Iris pigment epithelial cell (primary cell): ENCODE measurements at places on chromosomes 12 and 14.

DNA sequence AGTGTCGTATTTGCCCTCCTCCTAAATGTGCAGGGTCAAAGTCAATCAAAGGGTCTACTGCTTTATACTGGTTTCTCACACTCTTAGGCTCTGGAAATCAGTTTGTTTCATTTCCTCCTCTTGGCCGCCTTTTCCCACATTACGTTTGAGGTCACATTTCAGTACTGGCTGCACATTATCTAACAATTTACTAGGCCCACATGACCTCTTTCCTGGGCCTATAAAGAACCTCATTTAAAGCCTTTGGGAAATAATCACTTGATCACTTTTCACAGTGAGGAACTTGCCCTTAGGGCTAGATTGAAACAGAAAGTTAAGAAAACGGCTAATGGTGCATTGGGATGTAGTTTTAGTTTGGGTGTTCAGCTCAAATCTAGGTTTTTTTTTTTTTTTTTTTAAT lies 497.5 kb downstream of the RERGL start:
- DNase-seq, result no peak

DNA sequence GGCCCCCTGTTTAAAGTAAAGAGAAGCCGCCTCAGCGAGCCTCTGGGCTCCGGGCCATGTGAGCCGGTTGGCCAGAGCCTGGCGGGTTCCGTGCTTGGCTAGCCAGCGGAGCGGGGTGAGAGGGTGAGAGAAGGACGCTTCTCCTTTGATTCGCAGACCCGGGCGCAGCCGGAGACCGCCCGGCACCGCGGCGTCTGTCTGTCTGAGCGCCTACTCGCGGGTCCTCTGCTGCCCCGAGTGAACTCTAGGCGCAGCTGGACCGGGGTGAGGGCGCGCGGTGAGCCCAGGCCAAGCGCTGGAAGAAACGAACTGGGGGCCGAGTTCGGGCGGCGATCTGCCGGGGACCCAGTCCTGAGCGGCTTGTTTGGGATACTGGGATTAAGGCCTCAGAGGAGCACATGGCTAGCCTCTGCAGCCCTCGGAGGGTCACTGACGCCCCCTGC lies 41.4 kb upstream of the TBX5 start:
- DNase-seq, result no peak

DNA sequence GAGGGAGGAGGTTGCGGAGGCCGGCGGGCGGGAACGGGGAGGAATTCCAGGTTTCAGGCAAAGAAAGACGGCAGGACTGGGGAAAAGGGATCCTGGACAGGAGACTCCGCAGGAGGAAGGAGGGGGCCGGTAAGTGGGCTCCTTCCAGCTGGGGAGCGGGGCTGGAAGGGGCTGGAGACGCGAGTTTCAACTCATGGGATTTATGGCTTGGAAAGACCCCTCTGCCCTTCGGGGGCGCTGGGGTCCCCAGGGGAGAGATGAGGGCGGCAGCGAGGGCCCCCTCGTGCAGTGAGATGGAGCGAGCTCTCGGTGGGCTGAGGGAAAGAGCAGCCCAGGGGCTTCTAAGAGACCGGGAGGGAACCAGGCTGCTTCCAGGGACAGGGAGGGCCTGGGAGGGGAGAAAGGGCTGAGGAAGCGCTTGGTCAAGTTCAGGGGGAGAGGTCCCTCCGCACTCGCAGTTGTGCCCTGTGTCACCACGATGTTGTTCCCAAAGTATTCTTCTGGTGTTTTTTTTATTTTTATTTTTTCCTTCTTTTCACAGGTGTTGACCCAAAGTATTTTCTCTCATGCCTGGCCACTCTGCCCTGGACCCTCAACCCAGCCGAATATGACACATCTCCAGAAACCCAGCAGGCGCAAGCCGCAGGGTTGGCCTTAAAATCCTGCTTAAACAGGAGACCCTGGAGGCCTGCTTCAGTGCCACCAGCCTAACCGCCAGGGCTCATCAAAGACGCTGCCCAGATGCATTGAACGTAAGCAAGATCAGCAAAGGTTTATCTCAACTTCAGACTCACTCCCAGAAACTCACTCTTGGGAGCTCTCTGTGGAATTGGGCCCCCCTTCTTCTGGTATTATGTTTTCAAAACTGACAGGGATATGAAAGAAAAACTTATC lies 16.1 kb downstream of the TNFAIP2 start:
- no peak for DNase-seq

DNA sequence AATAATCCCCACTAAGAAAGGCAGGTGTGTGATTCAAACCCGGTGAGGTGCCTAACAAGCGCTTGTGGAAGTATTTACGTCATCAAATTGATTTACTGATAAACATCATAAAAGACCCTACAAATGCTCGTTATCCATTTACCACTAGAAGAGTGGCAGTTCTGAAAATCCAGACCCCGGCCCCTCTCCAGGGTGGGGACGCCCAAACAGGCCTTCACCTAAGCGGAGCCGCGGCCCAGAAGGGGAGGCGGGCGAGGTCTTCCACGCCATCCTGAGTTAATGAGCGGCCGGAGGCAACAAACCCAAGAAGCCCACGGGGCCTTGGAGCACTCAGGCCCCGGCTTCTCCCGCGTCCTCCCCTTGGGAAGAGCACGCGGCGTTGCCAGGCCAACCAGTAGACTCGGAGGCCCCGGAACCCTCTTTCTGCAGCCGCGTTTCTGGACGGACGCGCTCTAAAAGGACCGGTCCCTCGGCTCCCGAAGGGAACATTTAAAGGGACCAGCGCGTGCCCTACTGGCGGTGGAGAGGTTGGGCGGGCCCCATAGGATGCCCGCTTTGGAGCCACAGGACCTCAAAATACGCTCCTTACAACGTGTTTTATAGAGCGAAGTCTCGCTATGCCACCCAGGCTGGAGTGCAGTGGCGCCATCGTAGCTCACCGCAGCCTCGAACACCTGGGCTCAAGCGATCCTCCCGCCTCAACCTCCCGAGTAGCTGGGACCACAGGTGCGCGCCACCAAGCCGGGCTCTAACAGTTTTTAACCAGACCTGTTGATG lies 3.5 kb downstream of the PTPN21 start:
- peak; percentile 87 for DNase-seq

GRCh38 chr12:3017281-3017680 lies 58.1 kb downstream of the TEAD4 start:
- no peak for DNase-seq

DNA sequence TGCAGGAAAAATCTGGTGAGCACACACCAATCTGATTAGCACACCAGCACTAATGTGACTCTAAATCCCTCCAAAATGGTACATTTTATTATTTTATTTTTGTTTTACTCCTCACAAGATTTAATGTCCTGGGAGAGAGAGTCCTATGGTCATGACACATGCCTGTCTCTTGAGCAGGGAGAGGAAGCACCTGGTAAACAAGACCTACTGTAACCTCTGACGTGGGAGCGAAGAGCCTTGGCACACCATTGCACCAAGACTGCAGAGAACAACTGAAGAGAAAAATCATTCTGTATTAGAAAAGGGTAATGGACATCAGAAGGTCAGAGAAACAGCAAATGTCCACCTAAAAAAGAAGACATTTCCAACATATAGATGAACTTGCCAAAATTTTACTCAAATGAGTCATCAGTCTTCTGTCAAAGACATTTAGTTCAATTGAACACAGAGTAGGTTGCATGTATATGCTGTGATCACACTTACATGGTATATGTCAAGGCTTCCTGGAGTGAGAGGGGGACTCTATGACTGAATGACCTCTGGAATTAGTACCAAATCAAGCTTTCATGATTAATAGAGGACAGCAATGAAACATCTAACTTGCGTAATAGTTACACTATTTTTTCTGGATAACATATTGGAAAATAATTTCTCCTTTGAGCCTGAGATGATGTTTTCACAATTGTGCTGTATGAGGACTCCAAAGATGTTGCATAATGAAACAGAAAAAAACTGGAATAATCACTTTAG lies 186.9 kb upstream of the FLRT2 start:
- peak; percentile 37 for DNase-seq

- DNase-seq, result no peak
Observed at GRCh38 chr14:86640288-86640687, 1110.3 kb downstream of the FLRT2 start.

DNA sequence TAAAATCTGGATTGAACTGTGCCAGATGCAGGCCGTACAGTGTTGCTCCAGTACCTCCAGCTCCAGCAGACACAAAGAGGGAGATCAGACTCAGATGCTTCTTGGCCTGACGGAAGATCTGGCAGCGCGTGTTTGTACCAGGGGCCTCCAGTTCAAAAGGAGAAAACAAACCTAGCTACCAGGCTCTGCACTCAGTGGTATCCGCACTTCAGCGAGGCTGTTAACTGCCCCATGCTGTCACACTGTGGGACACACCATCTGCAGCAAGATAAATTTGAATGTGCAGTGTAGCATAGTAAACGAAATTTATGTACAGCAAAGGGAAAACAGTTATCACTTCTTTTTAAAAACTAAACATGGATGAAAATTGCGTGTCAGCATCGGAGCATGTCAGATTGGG lies 5.1 kb downstream of the DYNC1H1 start:
- DNase-seq, result no peak

- no peak for DNase-seq
Observed at GRCh38 chr14:100889641-100890040, 13.9 kb downstream of the RTL1 start.

DNA sequence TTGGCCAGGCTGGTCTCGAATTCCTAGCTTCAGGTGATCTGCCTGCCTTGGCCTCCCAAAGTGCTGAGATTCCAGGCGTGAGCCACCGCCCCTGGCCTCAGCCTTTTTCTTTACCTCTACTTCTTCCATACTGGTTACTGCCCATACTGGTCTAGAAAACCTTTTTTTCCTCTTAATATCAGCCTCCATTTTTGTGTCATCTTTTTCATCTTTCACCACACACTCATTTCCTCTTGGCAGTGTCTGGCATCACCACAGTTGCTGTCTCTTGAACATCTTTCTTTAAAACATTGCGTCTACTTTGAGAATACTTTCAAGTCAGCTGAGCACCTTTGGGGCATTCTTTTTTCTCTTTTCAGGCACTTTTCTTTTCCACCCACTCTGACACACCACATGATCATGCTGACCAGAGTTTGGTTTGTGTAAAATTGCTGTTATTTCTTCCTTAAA lies 32.7 kb downstream of the DDX47 start:
- no peak for DNase-seq

DNA sequence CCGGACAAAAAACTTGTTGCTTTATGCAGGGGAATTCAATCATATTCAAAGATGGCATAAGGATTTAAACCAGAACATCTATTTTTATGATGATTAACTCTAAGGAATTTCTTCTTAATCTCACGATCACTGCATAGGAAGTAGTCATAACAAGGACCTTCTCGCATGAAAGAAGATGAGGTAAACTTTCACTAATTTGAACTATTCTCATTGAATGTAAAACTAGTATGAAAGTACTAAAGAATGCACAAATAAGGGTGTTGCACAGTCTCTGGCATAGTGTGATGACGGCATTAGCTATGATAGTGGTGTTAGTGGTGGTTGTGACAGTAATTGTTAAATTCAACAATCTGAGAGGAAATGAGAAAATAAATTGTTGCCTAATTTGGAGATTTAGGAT lies 280.0 kb downstream of the SLC6A15 start:
- peak; percentile 53 for DNase-seq

DNA sequence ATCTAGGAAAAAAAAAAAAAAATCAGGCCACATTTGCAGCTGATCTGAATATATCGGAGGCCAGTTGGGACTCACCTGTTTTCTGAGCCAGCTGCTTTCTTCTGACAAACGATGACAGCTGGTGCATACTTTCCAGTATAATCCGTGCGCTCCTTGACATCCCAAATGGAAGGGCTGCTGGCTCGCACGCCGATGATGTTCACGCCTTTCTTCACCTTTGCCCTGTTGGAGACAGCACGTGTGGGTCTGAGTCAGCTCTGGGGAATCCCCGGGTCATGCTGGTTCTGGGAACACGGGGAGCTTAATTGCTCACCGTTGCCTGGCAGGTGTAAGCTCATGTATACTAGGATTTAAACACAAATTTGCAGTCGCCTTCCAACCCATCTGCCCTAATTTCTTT lies 372.8 kb downstream of the TMEM132D start:
- DNase-seq, result peak; percentile 4

DNA sequence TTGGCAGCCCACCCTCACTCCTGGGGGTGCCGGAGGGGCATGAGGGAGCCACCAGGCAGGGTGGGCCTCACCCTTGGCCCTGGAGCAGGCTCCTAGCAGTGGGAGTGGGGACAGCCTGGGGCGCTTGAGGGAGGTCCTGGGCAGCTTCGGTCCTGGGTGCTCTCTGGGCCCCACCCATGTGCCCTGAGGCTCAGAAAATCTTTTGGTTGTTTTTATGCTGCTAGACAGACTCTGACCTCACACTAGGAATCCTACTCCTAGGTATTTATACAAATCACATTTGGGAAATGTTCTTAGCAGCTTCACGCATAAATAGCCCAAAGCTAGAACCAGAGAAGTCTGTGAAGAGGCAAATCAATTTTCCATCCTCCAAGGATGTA lies 10.9 kb upstream of the ULK1 start:
- DNase-seq, result no peak

GRCh38 chr12:103901518-103902173 lies 28.6 kb upstream of the HSP90B1 start:
- DNase-seq, result no peak

DNA sequence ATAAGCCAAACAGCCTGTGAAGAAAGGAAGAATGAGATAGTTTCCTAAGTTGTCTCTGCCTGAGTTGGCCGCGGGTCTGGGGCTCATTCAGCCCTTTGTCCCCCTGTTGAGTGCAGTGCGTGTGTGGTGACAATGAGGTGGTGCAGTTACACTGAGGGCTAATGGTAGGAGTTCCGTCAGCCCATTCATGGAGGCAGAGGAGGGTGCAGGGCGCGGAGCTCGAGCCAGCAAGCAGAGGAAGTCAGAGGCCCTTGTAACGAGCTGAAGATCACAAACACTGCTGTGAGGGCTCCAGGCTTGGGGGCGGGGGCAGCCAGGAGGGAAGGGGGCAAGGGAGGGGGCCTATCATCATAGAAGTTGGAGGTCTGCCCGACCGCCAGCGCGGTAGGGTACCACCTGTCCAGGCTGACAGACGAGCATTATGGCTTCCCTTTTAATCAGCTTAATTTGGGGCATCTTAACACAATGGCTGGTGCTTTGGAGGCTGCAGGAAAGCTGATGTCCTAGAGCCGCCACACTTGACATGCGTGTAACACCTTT lies 20.5 kb downstream of the CCND2 start:
- DNase-seq, result no peak

GRCh38 chr14:102811254-102811963 lies 34.2 kb downstream of the TRAF3 start:
- DNase-seq, result no peak

DNA sequence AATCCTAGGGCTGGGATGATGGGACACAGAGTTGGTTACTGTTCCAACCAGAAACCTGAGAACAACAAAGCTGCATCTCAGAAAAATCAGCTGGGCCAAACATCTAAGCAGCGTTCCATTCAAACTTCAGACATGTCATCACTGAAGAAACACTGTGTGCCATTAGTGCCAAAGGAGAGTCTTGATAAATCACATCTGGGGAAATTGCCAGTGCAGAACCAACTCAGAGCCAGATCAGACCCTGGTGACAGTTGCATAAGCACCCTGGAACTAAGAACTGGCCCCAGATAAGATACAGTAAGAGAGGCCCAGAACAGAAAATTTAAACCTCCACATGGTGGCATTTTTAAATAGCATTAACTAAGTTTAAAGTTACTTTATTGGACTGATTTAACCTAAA lies 482.8 kb downstream of the PRKD1 start:
- no peak for DNase-seq
